Fibroblast of lung (primary cell): ENCODE measurements at places on chromosomes 7 and 10. TPM values are rescaled to one million over a fixed set of nuclear protein-coding genes. Genes with fewer than 3 reads are reported as not detected.
A peak's percentile ranks its signal among the peaks of the same experiment; 100 is the strongest.

The SPAG6 gene
- total RNA-seq = under 0.01 TPM in 1 of 2 replicates, not detected in the other

The CYP3A4 gene
- total RNA-seq = 0.17 TPM in 1 of 2 replicates, not detected in the other

The FKBP6 gene
- total RNA-seq = not detected in 2 replicates

The PRKG1 gene
- total RNA-seq = 60.1 and 71.8 TPM in 2 replicates

GRCh38 chr10:101414034-101414433 is 60.1 kb downstream of the BTRC start:
- H3K27me3 ChIP-seq = no peaks in the 10 kb centered on the region
- no peak overlapping the region for H3K4me3 ChIP-seq
- no peaks in the 10 kb centered on the region for H3K4me1 ChIP-seq
- H3K27ac ChIP-seq = no peak overlapping the region

- H3K4me3 ChIP-seq = no peak overlapping the region
- no peaks in the 10 kb centered on the region for H3K27me3 ChIP-seq
- H3K4me1 ChIP-seq = no peaks in the 10 kb centered on the region
- DNase-seq = no peak
- no peak overlapping the region for H3K27ac ChIP-seq
Measured at GRCh38 chr10:107056182-107056581, 108.3 kb downstream of the SORCS1 start.

DNA sequence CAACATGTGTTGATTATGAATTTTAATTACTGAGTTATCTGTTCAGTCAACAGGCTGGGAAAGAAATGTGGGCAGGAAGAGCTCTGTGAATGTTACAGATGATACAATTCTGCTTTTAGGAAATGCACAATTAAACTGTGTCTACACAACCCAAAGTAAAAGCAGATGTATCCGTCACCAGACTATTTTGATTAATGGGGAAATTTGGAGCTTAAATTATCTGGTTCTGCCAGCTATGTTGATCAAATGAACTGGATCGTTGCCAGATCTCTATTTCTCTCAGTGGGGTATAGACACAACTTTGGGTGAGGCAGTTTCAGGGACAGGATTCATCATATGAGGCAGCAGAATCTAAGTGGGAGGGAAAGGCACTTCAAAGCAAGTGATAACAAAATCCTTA is 136.5 kb downstream of the NEUROD6 start:
- no peak overlapping the region for H3K4me3 ChIP-seq
- H3K4me1 ChIP-seq = no peaks in the 10 kb centered on the region
- H3K36me3 ChIP-seq = no peaks in the 10 kb centered on the region
- DNase-seq = no peak

DNA sequence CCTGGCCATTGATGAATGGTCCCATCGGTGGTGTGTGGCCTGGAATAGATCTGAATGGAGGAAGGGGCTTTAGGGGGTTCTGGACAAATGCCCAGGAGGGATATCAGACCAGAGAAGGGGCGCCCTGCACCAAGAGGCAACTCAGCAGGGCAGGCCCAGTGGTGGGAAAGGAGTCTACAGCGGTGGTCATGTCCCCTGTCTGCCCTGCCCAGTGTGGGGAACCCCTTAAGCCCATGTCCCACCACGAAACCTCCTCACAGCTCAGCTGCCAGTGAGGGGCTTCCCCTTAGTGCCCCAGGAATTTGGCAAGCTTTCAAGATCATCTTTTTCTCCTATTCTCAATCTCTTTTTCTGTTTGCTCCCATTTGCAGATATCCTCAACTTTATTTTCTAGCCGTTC is 14.1 kb upstream of the CCSER2 start:
- H3K27me3 ChIP-seq = no peaks in the 10 kb centered on the region
- H3K36me3 ChIP-seq = no peaks in the 10 kb centered on the region
- no peak overlapping the region for H3K4me3 ChIP-seq
- no peak overlapping the region for H3K27ac ChIP-seq

DNA sequence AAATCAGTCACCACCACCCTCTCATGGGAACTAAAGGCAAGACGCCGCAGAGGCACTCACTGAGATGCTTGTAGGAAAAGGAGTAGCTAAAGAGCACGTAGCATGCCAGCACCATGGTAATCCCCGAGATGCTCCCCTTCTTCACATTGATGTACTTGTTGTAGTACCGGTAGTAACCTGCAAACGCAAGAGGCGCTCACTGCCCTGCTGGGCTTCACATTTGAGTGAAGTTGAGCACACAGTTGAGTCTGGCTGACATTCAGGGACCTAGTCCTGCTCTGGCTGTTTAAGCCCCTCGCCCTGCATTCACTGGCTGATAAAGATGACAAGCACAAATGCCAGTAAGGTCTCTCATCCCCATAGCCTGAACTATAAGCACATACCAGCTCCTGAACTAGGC is 6.9 kb downstream of the ATP5MF start:
- no peak overlapping the region for H3K4me3 ChIP-seq
- no peak for DNase-seq
- no peaks in the 10 kb centered on the region for H3K4me1 ChIP-seq
- H3K27me3 ChIP-seq = no peaks in the 10 kb centered on the region
- H3K27ac ChIP-seq = no peak overlapping the region
- H3K36me3 ChIP-seq = peaks cover 16% of the 10 kb centered on the region

- no peaks in the 10 kb centered on the region for H3K36me3 ChIP-seq
- H3K27me3 ChIP-seq = no peaks in the 10 kb centered on the region
- peaks cover 4% of the 10 kb centered on the region for H3K4me1 ChIP-seq
- no peak overlapping the region for H3K27ac ChIP-seq
Measured at GRCh38 chr7:100167912-100168323, 499 bp downstream of the GAL3ST4 start.

DNA sequence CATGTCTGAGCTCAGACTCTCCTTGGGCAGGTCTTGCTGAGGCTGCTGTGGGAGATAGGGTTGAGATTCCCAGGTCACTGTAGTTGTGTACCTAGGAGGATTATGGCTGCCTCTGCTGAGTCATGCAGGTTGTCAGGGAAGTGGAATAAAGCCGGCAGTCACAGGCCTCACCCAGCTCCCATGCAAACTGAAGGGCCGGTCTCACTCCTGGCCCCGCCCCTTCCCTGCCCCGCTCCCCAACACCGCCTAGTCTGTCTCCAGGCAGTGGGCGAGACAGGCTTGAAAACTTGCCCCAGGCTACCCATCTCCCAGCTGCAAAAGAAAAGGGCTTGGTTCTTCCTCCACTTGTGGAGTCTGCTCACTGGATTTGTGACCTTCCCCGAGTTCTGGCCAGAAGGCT is 41.6 kb upstream of the SDHAF3 start:
- no peaks in the 10 kb centered on the region for H3K27me3 ChIP-seq
- H3K4me1 ChIP-seq = no peaks in the 10 kb centered on the region
- no peaks in the 10 kb centered on the region for H3K36me3 ChIP-seq
- DNase-seq = no peak
- no peak overlapping the region for H3K4me3 ChIP-seq

- no peaks in the 10 kb centered on the region for H3K36me3 ChIP-seq
- peak; percentile 90 for DNase-seq
- peaks cover 15% of the 10 kb centered on the region for H3K4me1 ChIP-seq
- H3K27ac ChIP-seq = no peak overlapping the region
- H3K27me3 ChIP-seq = peaks cover 2% of the 10 kb centered on the region
- H3K4me3 ChIP-seq = no peak overlapping the region
Measured at GRCh38 chr7:73879977-73880681, 19.2 kb downstream of the TMEM270 start.

GRCh38 chr7:36875794-36876193 is 151.5 kb upstream of the AOAH start:
- DNase-seq = no peak
- H3K27ac ChIP-seq = no peak overlapping the region
- no peaks in the 10 kb centered on the region for H3K36me3 ChIP-seq
- no peaks in the 10 kb centered on the region for H3K4me1 ChIP-seq
